Stimulated activated CD8-positive, alpha-beta memory T cell treated with anti-CD3 and anti-CD28 coated beads, Interleukin-4, amount 100 ng/mL, for 1 hour (primary cell): ENCODE measurements at places on chromosomes 1 and 21.

- DNase-seq, result no peak
These were observed 99.4 kb downstream of the UCHL5 start for GRCh38 chr1:192959657-192960186.

GRCh38 chr1:218669431-218669830, 324.3 kb downstream of the TGFB2 start:
- no peak for DNase-seq

DNA sequence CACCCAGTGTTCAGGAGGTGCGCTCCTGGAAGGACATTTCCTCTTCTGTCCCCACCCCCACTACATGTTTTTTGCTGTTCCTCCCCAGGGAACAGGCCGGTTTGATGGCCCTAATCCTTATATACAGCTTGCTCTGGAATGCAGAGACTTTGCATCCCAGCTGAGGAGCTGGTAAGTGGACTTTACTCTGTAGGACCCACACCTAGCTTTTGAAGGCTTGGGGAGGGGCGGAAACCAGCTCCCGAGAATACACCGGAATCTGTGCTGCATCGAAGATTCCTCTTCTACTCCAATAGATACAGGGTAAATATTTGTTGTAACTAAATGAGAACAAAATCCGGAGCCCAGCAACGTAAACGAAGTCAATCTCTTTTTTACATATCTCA, 1.2 kb upstream of the CGN start:
- no peak for DNase-seq

DNA sequence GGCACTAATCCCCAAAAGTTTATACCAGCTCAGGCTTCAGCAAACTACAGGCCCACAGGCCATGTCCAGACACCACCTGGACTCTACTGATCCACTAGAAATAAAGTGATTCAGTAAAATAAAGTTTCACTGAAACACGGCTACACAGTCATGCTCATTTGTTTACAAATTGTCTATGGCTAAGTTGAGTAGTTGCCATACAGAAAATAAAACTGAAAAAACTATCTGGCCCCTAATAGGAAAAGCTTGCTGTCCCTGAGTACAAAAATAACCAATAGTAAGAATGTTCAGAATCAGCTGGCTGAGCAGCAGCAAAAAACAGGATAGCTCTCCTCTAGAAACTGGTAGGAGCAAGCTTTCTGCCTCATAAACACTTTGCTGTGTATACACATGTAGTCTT, 221.5 kb downstream of the RERE start:
- no peak for DNase-seq

DNA sequence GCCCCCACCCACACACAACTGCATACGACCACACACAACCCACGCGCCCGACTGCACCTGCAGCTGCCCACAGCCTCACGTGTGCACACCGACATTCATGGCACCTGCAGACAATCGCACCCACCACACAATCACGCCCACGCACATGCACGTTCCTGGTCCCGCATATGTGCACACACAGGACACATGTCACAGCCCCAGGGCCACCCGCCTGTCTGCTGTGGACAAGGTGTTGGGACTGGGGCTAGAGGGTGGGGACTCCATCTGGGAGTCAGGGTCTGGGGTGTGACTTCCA, 56.4 kb downstream of the ARHGEF16 start:
- no peak for DNase-seq

GRCh38 chr1:111961773-111962565, 27.5 kb downstream of the KCND3 start:
- DNase-seq, result no peak

GRCh38 chr1:90176530-90176929, 181.6 kb downstream of the ZNF326 start:
- no peak for DNase-seq

DNA sequence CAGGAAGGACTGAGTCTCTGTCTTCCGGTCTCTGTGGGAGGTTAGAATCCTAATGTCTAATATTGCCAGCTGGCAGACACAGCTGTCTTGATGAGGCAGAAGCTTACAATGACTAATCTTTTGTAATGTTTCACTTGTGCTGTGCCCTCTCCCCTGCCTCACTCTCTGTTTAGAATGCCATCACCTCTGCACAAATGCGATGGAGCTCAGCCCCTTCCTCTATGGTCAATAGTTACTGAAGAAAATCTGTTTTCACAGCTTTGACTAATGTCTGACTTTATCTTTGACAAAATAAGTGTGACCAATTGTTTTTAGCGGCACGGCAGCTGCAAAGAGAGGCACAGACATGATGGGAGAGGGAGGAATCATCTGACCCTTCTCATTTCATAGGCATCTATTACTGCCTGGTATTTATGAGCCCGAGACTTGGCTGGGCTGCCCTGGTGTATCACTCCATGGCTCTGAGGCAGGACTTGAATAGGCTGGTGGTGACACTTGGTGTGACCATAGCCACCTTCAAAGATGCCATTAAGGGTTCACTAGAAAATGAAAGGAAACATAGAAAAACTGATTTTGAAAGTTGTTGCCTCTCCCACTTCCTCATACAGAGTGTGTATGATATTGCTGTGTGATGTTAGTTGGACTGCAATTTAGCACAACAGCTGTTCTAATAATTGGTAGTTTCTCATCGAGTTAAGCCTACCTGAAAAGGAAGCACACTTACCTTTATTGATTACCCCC, 163.2 kb upstream of the NBPF11 start:
- DNase-seq, result no peak

GRCh38 chr1:246724731-246725095, 504 bp downstream of the SCCPDH start:
- DNase-seq, result no peak

- no peak for DNase-seq
These were observed 117.3 kb downstream of the UCHL5 start for GRCh38 chr1:192941722-192942411.

- DNase-seq, result no peak
These were observed 8.0 kb downstream of the FCAMR start for GRCh38 chr1:206962272-206962671.

- DNase-seq, result no peak
These were observed 9.4 kb upstream of the TAL1 start for GRCh38 chr1:47241114-47242113.

- DNase-seq, result no peak
These were observed 20.6 kb downstream of the TESK2 start for GRCh38 chr1:45470306-45470798.

- DNase-seq, result no peak
These were observed 29.5 kb upstream of the JUN start for GRCh38 chr1:58813361-58813760.

DNA sequence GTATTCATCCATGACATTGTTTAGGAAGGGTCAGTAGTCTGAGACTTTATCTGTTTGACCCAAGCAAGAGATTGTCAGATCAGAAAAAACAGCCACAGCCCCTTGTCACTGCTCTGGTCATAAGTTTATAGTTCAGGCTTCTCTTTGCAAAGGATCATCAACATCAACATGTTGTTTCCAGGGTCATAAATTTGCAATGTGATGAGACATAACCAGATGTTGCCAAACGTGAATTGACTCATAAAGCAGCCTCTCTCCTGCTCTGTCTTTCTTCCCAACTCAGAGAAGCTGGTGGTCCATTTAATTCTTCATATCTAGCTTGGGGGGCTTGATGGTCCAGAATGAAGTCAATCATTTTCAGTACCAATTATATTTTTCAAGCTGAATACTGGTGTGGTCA, 507.2 kb upstream of the PBX1 start:
- no peak for DNase-seq

DNA sequence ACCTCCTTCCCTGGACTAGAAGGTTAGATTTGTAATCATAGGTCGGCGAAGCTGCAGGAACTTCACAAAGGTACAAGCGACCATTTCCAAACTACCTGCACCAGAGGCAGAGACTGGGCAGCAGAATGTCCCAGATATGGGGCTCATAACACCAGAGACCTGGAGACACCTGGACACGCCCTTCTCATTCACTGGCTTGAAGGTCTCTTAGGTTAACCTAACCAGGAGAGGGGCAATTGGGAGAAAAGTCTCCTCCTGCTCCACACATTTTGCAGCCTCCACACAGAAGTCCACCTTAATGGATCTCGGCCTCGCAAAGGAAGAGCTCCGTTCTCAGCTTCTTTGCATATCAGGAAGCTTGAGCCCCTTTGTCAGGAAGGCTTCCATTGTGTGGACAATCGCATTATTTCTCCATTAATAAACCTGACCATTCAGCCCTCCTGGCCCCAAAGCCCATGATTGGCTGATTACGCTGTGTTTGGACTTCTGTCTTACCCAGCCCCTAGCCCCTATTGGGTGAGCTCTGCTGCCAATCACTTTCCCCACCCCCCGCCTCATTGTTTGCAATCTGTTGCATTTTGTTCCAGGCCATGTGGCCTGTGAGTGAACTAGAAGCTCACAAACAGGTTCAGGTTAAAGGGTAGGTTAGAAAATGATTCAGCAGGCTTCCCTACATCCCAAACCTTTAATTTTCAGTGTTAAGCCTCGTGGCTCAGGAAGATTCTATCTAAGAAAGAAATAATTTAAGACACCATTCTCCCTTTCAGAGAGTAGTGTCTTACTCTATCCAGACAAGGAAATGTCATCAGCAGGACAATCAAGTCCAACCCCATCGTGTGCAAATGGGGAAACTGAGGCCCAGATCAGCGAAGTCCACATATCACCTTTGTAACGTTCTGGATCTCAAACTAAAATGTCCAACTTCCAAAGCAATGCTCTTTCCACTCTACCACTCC, 2.8 kb downstream of the MYCL start:
- no peak for DNase-seq

- no peak for DNase-seq
These were observed 315.7 kb downstream of the TPR start for GRCh38 chr1:186059311-186059710.

DNA sequence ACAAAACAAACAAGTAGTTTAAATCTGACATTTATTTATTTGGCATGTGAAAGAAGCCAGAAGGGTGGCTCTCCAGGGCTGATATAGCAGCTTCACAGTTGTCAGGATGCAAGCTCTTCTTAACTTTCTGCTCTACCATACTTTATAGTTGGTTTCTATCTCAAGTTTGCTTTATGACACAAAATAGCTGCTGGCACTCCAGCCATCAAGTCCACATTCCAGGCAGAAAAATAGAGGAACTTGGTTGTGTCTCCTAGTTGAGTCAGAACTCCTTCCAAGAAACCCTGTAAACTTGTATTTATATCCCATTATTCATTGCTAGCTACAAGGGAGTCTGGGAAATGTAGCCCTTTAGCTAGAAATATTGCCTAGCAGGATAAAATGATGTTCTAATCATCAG, 24.0 kb upstream of the STUM start:
- DNase-seq, result no peak

GRCh38 chr1:204723131-204723787, 37.7 kb upstream of the LRRN2 start:
- no peak for DNase-seq

- no peak for DNase-seq
These were observed 78.2 kb upstream of the TENT5C start for GRCh38 chr1:117527566-117528102.

GRCh38 chr1:15727424-15727823, 8.6 kb upstream of the SLC25A34 start:
- no peak for DNase-seq

- no peak for DNase-seq
These were observed 179.9 kb downstream of the DPYD start for GRCh38 chr1:97740891-97741290.

DNA sequence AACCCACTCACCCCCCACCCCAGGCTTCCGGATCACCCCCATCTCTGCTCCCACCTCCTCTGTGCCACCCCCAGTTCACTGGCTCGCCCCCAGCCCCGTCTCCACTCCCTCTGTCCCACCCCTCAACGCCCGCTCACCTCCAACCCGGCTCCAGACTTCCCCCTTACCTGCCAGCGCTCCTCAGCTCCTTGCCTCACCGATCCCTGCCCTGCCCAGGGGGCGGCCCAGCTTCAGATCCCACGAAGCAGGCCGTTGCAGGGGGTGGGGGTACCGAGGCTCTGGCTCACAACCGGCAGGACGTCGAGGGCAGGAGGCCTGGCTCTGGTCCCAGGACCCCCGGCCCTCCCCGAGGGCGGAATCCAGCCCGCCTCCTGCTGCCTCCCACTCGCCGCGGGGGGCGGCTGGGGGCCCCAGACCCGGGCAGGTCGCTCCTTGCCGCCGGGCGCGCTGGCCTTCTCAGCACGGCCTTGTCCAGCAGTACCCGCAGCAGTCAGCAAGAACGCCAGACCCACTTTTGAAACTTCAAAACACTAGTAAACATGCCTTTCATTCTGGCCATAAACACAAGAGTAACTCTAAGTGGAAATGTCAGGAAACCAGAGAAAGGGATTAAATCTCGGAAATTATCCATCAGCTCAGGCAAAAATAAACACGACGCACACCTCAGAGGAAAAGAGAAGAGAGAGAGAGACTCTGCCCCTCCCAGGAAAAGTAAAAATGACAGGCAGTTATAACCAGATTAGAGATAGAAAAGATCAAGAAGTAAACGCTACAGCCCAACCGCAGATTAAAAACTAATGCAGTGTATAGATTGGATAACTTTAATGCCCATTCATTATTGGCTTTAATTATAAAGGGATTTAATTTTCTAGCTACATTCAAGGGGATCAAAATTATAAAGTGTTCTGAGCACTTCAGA, 1.0 kb upstream of the FAM89A start:
- DNase-seq, result no peak

DNA sequence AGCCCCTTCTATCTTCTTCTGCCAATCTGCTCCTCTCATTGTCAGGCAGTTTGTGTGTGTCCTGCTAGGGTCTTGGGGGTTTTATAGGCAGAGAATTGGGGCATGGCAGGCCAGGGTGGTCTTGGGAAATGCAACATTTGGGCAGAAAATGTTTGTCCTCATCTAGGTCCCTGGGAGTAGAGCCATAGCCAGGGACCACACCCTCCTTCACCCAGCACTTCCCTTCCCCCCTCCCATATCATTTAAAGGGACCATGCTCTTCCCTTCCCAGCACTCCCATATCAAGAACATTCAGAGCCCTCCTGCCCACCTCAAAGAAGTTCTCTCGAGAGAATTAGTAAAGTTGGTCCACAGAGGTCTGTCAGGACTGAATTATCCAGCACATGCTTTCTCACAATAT, 41.7 kb downstream of the ZNF697 start:
- no peak for DNase-seq

GRCh38 chr1:172476218-172476811, 32.4 kb upstream of the PIGC start:
- no peak for DNase-seq

GRCh38 chr1:68128157-68128556, 77.7 kb upstream of the DIRAS3 start:
- DNase-seq, result no peak

DNA sequence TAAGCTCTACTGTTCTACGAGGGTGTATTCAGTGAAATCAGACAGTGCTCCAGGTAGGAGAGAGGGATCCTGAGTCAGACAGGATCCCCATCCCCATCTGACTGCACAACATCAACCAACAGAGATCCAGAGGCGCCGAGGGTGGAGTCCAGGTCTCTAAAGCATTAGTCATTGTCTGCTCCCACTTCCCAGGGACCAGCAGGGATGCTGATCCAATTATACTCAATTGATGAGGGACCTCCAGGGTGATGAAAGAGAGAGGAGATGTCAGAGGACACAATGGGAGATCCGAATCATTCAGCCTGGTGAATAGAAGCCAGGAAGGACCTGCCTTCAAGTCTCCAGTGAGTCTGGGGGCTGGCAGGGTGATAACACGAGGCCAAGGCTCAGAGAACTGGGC, 39.5 kb upstream of the STMN1 start:
- DNase-seq, result no peak
